ENCODE measurements at places on chromosomes 7 and 10.

DNA sequence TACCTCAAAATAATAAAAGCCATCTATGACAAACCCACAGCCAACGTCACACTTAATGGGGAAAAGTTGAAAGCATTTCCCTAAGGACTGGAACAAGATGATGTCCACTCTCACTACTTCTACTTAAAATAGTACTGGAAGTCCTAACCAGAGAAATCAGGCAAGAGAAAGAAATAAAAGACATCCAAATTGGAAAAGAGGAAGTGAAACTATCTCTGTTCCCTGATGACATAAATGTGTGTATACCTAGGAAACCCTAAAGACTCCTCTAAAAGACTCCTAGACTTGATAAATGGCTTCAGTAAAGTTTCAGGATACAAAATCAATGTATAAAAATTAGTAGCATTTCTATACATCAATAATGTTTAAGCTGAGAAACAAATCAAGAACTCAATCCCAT, 314.1 kb downstream of the WDR37 start:
- DNase-seq = no peak

- no peak for DNase-seq
Observed at GRCh38 chr10:70312972-70313371, 29.2 kb upstream of the NPFFR1 start.

DNA sequence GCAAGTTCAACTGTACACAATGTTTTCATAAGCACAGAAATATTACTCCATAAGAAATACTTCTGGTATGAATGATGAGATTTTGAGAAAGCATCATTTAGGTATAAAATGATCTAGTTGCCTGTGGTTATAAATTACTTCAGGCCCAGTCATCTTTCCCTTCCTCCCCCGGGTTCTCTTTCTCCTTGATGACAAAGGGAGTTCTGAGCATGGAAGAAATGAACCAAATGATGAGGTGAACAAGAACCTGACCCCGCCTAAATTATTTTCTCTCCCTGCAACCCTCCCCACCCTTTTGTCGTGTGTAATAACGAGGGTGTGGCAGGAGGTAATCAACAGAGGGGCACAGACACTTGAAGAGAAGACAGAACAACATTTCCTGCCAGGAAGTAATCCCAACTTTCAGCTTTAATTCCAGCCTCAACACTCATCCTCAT, 319.6 kb upstream of the SP8 start:
- DNase-seq = no peak

DNA sequence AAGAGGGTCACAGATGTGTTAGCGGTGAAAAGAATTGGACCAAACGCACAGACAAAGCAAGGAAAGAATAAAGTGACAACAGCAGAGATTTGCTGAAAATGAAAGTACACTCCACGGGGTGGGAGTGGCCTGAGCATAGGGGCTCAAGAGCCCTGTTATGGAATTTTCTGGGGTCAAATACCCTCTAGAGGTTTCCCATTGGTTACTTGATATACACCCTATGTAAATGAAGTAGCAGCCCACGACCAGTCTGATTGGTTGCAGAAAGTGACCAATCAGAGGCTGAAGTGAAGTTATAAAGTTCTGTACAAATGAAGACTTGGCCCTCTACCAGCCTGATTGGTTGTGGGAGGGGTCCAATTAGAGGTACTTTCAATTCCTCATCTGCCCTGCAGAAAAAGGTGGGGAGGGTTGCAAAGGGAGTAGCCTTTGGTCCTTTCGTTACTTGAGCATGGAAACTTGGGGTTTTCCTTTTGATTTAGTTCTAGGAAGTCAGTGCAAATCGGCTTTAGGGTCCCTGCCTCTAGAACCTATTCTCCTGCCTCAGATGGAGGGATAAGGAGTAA, 125.6 kb upstream of the PRPS1L1 start:
- DNase-seq = no peak

- DNase-seq = no peak
Observed at GRCh38 chr7:80999771-81000170, 80.9 kb upstream of the SEMA3C start.

DNA sequence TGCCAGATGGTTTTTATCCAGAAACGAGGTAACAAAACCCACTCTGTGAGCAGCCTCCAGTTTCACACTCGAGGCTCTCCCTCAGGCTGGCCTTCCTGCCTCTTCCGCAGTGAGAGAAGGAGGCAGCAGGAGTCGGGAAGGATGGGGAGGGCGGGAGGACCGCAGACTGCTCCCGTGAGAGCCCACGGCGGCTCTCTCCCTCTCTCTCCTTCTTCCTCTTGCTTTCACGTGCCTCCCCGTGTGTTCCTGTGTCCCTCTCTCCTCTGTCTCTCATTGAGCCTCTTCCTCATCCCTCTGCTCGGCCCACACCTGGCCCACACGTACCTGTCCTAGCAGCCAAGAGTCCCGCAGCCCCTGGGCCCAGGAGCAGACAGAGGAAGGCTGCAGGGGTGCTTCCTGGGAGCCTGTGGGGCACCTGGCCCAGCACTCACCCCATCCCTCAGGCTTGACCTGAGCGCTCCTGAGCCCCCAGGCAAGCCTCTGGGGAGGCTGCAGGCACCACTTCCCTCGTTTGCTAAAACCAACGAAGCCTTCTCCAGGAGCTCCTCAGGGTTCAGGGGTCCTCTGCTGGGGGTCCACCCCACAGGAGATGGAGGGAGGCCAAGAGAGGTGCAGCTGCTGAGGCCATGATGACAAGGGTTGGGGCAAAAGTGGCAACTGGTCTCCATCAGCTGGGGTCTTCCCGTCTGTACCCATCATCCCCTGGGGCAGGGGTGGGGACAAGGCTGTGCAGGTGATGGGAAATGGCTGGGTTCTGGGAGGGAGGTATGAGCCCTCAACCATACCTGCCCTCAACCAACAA, 13.6 kb downstream of the SPOCK2 start:
- DNase-seq = no peak

DNA sequence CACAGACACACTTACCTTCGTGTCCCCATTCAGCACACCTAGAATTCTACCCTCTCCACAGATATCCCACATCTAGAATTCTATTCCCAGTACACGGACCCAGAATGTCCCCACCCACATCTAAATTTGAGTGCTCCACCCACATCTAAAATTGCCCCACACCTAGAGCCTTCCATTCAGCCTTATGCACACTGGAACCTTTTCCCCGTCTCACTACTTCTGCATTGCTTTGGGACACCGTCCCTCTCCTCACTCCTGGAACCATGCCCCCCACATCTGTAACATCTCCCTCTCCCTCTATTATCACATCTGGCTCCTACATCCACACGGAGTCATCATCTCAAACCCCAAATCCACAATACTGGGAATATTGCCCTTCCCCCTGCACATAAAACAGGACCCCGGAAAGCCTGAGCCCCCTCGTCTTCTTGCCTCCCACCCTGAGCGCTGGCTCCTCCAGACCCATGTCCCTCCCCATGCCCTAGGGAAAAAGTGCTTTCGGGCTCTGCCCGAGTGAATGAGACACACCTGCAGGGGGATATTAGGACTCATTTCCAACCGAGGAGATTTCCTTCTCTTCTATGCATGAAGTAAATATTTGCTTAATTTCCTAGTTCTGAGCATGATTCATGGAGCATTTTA, 125.8 kb upstream of the UNC5B start:
- no peak for DNase-seq

Data from activated CD4-positive, alpha-beta T cell treated with anti-CD3 and anti-CD28 coated beads, Interleukin-2, amount 50 U/mL, for 4 hours (primary cell).